Activated CD4-positive, CD25-positive, alpha-beta regulatory T cell (primary cell): ENCODE measurements at places on chromosomes 2 and 18.

GRCh38 chr18:51017140-51017879, 12.7 kb upstream of the SMAD4 start:
- DNase-seq = no peak

- DNase-seq = no peak
Observed at GRCh38 chr2:101408925-101409324, 21.6 kb upstream of the CREG2 start.

DNA sequence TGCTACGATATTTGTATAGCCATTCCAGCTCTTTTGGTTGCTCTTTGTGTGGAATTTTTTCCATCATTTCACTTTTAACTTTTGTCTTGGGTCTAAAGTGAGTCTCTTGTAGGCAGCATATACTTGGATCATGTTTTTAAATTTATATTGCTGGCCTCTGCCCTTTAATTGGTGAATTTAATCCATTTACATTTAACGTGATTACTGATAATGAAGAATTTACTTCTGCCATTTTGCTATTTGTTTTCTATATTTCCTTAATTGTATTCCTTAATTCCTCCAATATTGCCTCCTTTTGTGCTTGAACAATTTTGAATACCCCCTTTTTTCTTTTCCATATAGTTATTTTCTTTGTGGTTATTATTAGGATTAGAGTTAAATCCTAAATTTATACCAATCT, 21.0 kb upstream of the ADNP2 start:
- DNase-seq = no peak

DNA sequence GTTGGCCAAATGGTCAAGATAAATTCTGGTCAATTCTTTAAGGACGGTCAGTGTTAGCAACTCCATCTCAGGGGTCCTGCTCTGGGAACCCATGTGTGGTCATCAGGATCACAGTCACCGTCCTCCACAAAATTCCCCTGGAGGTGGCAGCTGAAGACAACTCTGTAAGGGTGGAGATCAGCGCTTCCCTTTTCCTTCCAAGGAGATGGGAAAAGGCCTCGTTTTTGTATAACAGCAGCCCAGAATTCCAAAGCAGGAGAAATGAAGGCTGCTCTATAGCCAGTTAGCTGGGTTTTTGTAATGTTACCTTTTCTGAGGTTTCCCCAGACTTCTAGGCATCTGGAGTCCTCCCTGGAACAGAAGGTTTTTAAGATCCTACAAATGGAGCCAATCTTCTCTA, 334.8 kb downstream of the MYCN start:
- DNase-seq = no peak

DNA sequence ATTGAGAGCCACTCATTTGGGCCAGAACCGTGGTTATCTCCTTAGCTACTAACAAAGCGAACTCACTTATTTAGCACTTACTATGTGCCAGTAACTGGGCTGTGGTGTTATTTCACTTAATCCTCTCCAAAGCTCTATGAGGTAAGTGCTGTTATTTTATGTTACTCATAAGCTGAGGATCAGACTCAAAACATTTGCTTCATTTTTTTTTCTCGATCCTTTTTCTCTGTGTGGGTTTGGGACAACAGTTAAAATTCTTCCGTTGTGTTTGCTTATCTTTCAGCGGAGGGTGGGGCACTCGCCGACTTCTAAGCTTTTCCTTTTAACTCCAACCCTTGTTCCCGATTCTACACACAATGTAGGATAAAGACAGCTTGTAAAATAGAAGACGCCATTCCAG, 52.8 kb downstream of the TMEM178A start:
- DNase-seq = no peak

DNA sequence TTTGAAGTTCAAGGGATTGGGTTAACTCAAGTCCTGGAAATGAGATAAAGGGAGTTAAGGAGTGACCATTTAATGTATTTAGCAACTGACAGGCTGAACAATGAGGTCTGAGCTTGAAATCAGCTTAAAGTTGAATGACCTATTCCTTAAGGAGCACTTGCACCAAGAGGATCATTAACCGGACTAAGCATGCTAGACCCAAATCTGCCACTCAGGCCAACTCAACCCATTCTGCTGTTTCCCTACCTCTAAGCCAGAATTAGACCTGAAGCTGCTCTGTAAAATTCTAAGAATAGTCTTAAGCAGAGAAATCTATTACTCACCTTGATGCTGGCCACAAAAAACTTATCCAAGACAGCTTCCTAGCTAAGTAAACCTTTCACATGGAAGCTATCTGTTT, 59.8 kb downstream of the SPRED2 start:
- DNase-seq = no peak

- DNase-seq = no peak
Observed at GRCh38 chr2:230864122-230864604, 579 bp upstream of the ITM2C start.

DNA sequence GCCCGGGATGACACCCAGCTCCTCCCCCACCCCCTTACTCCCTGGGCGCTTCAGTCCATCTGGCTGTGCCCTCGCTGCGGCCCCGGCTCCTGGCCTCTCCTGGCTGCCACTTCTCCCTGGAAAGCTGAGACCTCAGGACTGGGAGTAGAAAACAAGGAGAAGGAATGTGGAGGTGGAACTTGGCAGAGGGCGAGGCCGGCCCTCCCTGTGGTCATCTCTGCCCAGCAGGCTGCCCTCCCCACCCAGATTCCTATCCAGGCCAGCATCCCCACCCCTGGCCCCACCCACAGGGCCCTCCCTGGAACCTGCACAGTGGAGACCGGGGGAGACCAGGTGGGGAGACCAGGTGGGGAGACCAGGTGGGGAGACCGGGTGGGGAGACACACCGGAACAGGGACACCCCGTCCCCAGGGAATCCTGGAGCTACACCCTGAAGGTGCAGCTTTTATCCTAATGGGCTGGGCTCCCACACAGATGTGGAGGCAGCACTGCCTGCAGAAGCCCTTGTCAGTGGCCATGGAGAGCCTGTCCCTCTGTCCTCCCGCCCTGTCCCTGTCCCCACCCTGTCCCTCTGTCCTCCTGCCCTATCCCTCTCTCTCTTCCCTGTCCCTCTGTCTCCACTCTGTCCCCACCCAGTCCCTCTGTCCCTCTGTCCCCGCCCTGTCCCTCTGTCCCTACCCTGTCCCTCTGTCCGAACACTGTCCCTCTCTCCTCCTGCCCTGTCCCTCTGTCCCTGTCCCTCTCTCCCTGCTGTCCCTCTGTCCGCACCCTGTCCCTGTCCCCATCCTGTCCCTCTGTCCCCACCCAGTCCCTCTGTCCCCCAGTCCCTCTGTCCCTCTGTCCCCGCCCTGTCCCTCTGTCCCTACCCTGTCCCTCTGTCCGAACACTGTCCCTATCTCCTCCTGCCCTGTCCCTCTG, 157.1 kb downstream of the PXDN start:
- no peak for DNase-seq

GRCh38 chr18:47422524-47422923, 171.1 kb upstream of the SKOR2 start:
- no peak for DNase-seq

GRCh38 chr2:239836021-239836765, 188.9 kb downstream of the NDUFA10 start:
- DNase-seq = no peak

DNA sequence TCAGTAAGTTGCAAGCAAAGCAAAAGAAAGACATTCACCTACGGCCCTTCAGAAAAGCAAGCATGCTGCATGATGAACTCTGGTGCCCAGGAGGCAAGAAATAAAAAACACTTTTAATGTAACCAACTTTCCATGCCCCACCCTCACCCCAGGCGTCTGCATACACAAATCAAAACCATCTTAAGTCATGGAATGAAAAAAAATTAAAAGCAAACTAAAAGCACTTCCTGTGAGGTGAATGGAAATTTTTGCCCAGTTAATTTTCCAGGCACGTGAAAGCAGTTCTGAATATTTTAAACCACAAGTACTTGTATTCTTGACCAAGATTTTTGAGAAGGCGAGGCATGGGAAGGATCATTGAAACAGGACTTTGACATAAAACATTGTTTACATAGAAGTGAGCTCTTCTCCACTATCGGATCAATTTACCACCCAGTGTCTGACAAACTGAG, 2.5 kb upstream of the ICOS start:
- no peak for DNase-seq

DNA sequence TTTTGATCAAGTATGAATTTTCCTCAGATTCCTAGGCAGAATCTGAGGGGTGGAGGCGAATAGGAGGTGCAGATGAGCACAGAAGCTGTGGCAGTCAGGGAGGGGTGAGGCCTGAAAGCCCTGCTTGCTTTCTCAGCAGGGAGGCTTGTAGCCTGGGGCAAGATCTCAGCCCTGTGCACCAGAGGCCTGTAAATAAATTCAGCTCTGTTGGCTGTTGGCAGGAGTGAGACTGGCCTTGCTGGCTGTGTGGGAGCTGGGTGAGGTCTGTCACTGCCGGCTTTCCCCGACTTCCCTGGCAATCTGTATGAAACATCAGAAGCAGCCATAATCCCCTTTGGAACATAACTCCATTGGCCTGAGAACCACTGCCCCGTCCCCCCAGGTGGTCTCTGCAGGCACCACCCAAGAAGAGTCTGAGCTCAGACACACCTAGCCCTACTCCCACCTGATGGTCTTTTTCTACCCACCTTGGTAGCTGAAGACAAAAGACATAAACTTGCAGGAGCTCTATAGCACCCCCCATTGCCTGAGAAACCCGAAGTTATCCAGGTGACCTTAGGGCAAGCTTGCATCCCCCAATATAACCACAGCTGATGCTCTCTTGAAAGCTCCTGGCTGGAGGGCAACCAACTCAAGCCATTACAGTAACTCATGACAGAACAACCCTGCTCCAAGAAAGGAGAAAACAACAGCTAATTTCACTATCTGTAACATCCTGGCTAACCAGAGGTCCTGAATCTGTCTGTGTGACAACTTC, 32.3 kb downstream of the EVA1A start:
- no peak for DNase-seq

DNA sequence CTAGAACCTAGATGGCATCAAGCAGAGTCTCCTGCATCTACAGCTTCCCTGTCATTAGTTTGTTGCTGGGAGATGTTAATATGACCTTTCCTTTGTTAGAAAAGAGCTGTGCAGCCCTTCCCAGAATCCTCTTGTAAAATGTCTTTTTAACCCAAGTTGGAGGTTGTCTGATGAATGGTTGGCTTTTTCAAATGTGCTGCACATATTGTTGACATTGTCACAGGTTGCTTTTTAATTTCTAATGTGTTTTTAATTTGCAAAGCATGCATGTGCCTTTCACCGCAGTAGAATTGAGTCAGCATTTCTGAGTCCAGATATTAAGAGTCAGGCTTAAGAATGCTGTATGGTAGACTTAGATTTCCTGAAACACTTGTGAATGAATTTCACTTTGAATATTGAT, 120.8 kb downstream of the GREB1L start:
- DNase-seq = no peak

GRCh38 chr18:62328586-62329525, 3.7 kb downstream of the TNFRSF11A start:
- no peak for DNase-seq

GRCh38 chr2:45083175-45083574, 73.9 kb upstream of the SIX2 start:
- DNase-seq = no peak

GRCh38 chr2:141791521-141791920, 339.3 kb downstream of the LRP1B start:
- DNase-seq = no peak

DNA sequence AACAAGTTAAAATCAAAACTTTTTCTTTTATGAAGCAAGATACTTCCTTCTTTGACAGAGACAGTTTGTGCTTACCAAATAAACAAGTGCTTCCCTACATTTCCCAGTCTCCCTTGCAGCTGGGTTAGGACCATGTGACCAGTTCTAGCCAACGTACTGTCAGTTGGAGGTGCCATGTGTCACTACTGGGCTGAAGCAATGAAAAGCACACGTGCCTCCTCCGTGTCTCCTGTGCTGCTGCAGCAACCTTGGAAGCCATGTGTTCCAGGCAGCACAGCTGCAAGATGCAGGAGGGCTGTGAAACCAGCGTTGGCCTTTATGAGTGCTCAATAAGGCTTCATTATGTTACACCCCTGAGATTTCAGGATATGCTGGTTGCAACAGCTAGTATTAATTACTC, 93.2 kb downstream of the DHRS9 start:
- DNase-seq = no peak

DNA sequence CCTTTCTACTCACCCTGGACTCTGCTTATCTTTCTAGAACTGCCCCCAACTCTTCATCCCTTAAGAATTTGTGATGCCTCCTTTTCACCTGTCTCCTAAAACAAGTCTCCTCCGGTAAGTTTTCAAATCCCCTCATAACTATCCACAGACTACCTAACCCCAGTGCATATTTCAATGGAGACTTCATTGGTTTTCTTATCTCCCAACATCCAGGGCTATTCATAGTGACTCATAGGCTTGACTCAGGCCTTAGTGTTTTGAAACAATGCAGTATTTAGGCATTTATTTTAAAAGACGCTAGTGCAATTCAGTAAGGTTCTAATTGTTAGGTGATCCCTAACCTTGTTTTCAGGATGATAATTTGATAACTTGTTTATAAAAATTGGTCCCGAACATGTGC, 399.2 kb downstream of the CPS1 start:
- no peak for DNase-seq

- DNase-seq = no peak
Observed at GRCh38 chr2:8174641-8175257, 507.1 kb upstream of the ID2 start.

GRCh38 chr18:48300463-48300961, 108.7 kb downstream of the ZBTB7C start:
- no peak for DNase-seq

DNA sequence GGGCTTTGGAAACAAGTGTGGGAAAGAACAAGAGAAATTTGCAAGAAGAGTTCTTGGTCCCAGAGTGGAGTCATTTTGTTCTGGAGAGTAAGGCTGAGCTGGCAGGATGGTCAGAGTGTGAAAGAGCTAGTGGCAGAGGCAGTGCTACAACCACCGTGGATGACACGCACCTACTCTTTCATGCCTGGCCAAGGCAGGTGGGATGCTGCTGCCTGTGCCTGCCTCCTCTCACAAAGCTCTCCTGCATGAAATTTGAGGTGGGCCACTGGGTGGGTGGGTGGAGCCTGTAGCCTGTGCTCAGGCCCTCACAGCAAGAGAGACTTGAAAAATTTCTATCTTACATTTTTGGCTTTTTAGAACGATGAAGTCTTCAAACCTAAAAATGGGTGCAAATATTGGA, 9.4 kb upstream of the INO80C start:
- DNase-seq = no peak

- no peak for DNase-seq
Observed at GRCh38 chr2:20182241-20182931, 42.5 kb downstream of the SDC1 start.

DNA sequence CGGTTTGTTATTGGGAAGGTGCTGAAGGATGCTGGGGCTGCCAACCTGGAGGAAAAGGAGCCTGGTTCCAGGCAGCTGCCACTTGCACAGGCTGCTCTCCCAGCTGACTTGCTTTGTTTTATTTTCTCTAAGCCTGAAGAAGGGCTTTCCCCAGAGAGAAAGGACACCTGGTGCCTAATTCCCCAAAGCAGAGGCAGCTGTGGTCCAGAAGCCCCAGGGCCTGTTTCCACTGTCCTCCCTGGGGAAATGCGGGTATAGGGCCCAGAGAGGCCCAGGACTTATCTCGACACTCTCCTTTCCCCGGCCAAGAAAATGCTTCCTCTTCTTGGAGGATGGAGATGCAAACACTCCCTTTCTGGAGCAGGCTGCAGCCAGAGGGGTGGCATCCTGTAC, 30.1 kb downstream of the INO80C start:
- DNase-seq = no peak
